ENCODE measurements at places on chromosomes 5 and 9.

DNA sequence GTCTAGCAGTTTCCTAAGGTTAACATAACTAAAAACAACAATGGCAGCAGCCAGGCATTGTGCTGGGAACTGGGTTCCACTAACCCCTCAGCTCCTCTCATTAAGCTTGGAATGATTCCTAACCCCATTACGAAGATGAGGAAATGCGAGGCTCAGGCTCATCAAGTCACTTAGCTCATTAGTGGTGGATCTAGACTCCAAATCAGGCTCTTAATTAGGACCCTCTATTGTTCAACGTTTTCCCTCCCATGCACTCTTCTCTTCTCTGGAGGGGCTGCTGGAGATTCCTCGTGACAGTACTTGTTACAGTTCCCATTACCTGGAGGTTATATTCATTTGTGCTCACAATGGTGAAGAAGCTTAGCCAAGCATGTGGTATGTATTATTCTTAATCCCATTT lies 6.5 kb downstream of the TAS2R1 start:
- DNase-seq = no peak

DNA sequence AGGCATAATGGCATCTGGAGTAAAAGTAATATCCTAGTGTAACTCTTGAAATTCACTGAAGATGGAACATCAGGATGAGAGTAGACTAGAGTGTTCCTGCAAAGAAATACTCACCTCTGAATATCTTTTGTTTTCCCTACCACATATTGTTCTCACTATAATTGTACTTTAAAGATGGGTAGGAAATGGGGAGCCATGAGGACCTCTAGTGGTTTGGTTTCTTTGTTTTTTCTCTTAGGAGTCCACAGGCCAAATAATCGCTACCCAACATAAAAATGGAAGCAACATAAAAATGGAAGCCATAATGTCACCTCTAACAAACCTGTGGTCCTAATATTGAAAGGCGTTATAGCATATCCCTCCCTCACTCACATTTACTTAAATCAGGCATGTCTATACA lies 2375.8 kb downstream of the MAT2B start:
- DNase-seq = no peak

- no peak for DNase-seq
These were observed 79.3 kb upstream of the CCDC152 start for GRCh38 chr5:42677156-42677842.

DNA sequence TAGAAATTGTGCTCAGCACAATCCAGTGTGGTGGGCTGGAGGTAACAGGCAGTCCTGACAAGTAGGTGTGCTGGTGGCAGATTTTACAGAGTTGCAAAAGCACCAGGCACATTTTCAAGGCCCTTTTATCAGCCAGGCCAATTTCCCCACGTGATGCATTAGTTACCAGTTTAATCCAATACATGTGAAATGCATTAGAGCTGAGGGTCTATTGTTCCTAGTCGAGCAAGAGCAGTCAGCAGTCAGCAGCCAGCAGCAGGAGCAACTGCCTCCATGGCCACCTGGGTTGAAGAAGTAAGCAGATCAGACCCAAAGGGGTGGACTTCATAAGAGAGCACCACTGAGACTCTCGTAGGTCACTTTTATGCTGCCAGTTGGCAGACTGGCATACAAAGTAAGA lies 76.7 kb downstream of the EPB41L4A start:
- DNase-seq = no peak

DNA sequence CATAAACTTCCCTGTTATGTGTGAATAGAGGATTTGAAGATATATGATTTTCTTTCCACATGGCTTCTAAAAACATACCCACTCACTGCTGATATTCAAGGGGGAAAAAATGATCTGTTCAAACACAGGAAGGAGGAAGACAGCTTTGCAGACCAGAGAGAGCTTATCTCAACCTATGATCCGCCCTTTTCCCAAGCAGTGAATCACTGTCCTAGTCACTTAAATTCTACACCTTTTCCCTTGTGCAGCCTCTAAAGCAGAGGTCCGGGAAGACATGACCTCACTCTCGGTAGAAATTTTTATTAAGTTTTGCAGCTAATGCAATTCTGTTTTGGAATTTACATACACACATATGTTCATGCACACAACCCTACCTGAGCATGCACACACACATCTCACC lies 197.2 kb downstream of the DIRAS2 start:
- DNase-seq = no peak

DNA sequence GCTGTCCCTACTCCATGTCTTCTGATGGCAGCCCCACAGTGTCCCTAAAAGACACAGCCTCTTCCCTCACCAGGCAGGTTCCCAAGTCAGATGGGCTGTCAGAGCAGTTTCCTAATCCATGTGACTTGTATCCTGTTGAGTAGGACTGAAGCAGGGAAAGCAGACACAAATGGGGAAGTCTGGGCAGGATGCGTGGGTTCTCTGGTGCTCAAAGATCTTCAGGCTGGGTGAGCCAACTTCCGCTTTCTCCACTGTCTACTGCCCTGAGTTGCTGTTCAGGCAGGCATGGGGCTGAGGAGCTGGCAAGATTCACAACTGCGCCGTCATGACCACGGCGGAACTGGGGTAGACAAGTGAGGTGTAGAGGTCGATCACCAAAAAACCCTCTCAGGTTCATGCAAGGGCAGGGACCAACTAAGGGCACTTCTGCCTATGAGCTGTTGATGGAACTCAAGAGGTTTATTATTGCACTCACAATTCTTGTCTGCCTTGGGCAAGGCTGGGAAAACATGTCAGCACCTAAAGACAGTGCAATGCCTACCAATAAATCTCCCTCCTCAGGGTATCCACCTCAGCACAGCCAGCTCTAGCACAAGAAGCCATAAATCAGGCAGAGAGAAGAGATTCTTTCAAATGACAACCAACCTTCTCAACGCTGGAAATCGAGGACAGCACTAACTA lies 83.4 kb downstream of the RAPGEF1 start:
- peak; percentile 29 for DNase-seq

GRCh38 chr9:72911816-72912215 lies 41.0 kb downstream of the ALDH1A1 start:
- DNase-seq = no peak

DNA sequence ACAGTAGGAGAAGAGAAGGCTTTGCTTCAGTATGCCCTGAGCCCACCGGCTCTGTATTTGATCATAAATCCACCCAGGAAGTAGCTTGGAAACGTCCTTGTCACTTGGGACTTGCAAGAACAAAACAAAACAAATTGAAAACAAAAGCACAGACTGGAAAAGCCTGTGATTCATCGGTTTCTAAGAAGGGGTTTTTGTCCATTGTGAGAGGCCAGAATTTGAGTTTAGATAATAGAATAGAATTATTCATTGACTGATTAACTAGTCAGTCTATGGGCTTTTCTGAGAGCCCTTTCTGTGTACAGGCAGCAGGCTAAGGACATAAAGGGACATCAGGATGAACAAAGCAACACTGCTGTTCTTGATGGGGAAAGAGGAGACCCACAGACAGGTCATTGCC lies 424.8 kb downstream of the IRX1 start:
- DNase-seq = no peak

GRCh38 chr5:35331956-35332950 lies 102.0 kb upstream of the PRLR start:
- no peak for DNase-seq

GRCh38 chr9:106575823-106576222 lies 287.1 kb upstream of the ZNF462 start:
- DNase-seq = no peak

DNA sequence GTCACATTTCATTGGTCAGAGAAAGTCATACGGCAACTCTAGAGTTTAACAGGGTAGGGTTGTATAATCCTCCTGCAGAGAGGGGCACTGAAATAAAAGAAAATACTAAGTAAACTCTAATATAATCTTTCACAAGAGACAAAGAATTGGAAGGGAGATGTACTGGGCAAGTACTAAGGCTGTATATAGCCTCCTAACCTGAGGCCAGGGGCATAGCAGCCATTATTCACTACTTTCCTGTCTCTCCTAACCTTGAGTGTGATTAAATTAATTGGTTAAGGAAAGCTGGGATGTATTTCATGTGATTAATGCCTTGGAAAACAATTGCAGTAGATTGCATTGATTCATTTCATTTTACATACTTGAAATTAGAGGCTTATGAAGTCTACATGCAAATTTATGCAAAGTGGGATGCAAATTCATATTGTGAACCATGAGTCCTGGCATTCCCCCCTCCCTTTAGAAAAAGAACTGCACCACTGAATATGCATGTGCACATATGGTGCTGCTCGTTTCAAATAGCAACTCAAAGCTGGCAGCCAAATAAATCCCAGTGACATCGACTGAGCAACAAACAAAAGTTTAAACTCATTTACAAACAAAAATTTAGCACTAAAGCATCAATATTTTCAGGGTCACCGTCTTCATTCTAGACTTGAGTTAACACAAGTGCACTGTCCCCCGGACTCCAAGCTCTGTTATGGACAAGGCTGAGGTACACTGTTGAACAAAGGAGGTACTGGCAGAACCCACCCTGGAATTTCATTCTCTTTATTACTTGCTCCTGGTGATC lies 70.0 kb downstream of the DMAC1 start:
- DNase-seq = no peak

GRCh38 chr9:128785427-128785826 lies 1.6 kb upstream of the TBC1D13 start:
- no peak for DNase-seq

DNA sequence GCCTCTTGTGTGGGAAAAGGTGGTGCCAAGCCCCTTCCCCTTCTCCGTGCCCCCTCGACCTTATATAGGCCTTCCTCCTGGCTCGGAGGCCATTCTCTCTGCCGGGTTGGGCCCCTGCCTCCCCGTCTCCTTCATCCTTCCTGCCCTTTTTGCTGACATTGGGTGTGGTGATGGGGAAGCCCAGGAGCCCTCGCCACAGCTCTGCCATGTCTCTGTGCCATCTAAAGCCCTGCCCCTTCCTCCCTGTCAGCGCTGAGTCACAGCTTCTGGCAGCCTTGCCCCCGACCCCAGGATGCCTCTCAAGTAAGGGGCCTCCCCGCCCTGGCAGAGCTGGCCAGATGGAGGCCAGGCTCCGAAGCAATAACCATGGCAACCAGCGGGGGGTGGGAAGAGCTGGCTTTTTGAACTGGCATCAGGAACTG lies 30.4 kb downstream of the JADE2 start:
- peak; percentile 46 for DNase-seq

GRCh38 chr5:161271816-161272215 lies 274.7 kb downstream of the GABRB2 start:
- no peak for DNase-seq

DNA sequence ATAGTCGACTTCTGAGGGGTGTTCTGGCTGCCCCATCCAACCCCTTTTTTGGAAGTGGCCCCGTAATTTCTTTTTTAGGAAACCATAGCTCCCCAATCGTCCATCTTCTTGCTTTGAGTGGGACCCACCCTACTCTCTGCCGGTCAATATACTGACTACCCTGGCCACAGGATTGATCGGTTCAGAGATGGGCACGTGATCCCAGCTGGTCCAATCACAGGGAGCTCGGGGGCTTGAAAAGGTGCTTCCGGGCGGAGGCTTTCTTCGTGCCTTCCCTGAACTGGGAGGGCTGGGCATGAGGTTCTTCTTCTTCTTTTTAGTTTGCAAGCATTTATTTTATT lies 78.7 kb upstream of the SH3PXD2B start:
- DNase-seq = no peak

GRCh38 chr9:2016408-2017330 lies 1.5 kb downstream of the SMARCA2 start:
- DNase-seq = peak; percentile 17

DNA sequence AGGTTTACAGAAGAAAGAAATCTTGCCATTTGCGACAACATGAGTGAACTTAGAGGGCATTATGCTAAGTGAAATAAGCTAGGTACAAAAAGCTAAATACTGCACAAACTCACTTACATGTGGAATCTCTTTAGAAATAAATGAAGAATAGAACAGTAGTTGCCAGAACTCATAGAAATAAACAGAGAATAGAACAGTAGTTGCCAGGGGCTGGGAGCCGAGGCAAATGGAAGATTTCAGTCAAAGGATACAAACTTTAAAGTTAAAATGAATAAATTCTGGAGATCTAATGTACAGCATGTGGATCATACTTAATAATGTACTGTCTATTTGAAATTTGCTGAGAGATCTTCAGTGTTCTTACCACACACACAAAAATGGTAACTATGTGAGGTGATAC lies 63.4 kb downstream of the FAM81B start:
- DNase-seq = no peak

DNA sequence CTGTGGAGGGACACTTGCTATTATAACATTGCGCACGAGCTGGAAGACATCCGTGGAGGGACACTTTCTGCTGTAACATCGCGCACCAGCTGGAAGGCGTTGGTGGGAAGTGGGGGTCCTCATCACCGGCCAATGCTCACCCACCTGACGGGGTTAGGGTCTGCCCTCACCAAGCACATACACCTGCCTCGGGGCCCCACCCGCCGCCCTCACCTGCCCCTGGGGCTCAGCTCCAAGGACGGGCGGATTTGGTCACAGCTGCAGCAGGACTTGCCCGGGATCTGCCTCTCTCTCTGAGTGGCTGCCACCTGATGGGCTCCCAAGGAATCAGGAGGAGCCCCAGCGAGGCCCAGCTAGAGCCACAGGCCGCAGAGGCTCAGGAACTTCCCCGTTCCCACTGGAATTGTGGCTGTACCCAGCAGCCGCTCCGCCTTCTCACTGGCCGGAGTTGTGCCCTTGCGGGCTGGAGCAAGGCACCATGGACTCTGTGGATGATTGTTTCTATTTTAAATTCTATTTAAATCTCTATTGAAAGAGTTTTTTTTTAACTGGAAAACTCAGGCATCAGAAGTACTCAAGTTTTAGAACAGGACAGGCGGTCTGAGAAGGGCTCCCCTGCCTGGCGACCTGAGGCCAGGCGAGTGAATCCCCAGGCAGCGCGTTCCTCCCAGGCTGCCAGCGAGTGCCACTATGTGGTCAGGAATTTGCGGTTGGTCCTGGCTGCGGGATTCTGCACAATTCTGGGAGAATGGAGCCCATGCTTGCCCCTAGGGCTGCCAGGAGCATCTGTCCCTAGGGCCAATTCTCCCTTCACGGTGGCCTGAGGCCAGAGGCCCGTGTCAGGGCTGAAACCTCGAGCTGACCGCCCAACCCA lies 38.9 kb upstream of the SLC6A3 start:
- no peak for DNase-seq

GRCh38 chr9:115596021-115596745 lies 478.2 kb upstream of the TNC start:
- no peak for DNase-seq

DNA sequence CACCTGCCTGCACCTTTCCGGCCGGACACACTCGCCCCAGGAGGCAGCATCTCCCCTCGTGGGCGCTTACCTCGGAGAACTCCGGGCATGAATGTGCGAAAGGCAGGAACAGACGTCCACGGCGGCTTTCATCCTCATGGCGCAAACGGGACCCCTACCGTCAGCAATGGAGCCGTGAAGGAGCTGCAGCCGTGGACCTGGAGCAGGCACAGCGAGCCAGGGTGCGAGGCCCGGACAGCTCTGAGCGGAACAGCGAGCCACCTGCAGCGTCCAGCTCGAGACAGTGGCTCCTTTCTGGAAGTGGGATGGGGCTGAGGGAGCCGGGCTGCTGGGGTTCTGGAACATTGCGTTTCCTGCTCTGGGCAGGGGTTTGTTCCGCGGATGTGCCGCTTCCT lies 7.8 kb upstream of the SLC6A19 start:
- DNase-seq = no peak

All from stimulated activated CD8-positive, alpha-beta memory T cell treated with anti-CD3 and anti-CD28 coated beads, Interleukin-7, amount 100 ng/mL, for 1 hour (primary cell).